ENCODE measurements at places on chromosomes 1 and 21. TPM values are rescaled to one million over a fixed set of nuclear protein-coding genes. Genes with fewer than 3 reads are reported as not detected.

Gene GNG4
- total RNA-seq = 10.0 TPM

Gene ADGRB2
- total RNA-seq = 1.6 TPM

Gene MYBPH
- not detected for total RNA-seq

Gene SASS6
- 3.3 TPM for total RNA-seq

Gene OLIG2
- not detected for total RNA-seq

Gene OPRD1
- total RNA-seq = 0.16 TPM

Gene AMY1C
- not detected for total RNA-seq

- H3K36me3 ChIP-seq = no peaks in the 10 kb centered on the region
- H3K4me1 ChIP-seq = no peaks in the 10 kb centered on the region
- no peak overlapping the region for H3K27ac ChIP-seq
- DNase-seq = no peak
Observed at GRCh38 chr1:116106646-116107045, 4.6 kb upstream of the MAB21L3 start.

DNA sequence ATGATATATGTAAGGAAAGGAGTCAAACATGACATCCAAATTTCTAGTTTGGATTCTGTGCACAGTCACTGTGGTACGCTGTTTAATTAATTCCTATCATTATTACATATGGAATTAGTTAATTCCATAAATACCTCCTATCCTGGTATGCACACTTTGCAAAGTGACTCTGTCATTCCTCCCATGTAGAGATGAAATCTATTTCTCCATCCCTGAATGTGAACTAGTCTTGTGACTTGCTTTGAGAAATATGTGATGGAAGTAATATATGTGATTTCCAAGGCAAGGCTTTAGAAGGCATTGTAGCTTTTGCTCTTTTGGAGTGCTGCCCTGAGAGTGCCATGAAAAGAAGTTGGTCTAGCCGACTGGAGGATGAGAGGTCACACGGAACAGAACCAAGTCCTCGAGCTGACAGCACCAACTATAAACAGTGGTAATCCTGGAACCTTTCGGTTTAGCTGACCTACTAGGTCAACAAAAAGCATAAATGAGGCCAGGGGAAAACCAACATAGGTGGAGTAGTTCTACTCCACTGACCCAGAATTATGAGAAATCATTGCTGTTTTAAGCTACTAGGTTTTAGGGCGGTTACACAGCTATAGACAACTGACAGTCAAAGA, 1.5 kb downstream of the SELENOF start:
- H3K36me3 ChIP-seq = no peaks in the 10 kb centered on the region
- H3K27ac ChIP-seq = no peak overlapping the region
- H3K4me1 ChIP-seq = no peaks in the 10 kb centered on the region

DNA sequence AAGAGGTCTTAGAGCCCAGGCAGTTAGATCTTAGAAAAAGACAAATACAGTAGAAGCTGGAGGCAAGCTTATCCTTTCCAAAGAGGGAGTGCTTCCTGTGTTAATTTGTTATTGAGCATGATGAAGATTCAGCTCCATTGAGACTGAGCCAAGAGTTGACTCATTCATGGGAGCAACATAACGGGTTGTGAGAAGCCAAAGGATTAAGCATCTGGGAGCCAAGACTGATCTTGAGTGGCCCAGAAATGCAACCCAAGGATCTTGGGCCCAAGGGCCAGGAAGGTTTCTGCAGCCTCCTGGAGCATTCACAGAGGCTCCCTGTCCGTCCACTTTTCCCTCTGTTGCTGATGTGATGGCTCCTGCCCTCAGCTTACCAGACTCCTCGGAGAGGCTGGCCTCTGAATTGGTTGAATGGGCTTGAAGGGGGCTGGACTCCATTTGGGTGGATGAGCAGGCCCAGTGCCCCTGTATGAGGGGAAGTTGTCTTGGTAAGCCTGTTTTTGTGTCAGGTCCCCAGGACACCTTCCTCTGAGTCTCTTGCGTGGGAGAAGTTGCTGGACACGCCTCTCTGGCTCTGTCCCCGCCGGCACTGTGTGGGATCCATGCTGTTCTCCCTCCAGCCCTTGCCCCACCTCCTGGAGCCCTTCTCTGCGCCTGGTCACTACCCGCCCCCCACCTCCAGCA, 42.4 kb downstream of the PDE9A start:
- DNase-seq = no peak
- no peaks in the 10 kb centered on the region for H3K4me1 ChIP-seq
- no peaks in the 10 kb centered on the region for H3K36me3 ChIP-seq
- no peak overlapping the region for H3K4me3 ChIP-seq

DNA sequence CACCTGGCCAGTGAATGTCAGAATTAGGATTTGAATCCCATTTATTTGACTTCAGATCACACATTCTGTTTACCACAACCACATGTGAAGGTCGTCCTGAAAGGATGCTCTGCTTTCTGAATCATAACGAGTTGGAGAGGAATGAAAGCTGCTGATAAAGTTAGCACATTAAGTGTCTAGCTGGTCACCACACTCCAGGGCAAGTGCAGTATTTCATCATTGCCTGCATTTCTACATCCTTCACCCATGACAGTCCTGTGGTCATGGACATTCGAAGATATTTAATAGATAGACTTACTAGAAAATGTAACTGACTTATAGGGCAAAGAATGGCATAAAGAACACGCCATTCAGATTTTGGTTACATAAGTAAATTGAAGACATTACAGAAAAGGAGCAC, 52.7 kb upstream of the ST6GALNAC3 start:
- H3K4me1 ChIP-seq = no peaks in the 10 kb centered on the region
- no peak overlapping the region for H3K27ac ChIP-seq
- no peaks in the 10 kb centered on the region for H3K36me3 ChIP-seq
- no peak for DNase-seq
- H3K27me3 ChIP-seq = no peaks in the 10 kb centered on the region

- H3K4me3 ChIP-seq = no peak overlapping the region
- no peaks in the 10 kb centered on the region for H3K27me3 ChIP-seq
- H3K36me3 ChIP-seq = no peaks in the 10 kb centered on the region
- no peak overlapping the region for H3K27ac ChIP-seq
Observed at GRCh38 chr1:219661464-219662092, 48.7 kb upstream of the ZC3H11B start.

DNA sequence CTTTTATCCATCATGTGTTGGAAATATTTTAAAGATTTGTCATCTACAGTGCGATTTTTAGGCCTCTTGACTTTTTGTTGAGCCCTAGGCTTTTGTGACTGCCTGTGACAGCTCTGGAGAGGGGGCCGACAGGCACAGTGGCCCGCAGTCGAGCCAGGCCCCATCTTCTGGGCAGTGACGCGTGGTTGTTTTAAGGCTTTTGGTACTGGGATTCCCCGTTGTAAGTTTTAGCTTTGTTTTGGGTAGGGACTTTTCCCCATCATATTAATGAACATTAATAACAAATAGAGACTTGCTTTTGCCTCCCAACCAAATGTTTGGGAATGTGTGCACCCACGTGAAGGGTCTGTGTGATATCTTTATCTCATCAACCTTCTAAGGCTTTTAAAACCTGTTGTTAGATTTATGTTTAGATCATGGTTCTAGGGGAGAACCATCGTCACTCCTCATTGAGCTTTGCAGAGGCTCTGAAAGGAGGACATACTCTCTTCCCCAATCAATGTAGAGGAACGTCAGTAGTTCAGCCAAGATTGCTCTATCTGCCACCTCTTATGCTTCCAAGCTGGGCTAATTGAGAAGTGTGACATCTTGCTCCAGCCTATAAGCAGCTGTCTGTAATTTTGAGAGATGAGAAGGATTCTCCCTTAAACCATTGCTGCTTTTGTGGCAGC, 34.6 kb downstream of the MAPKAPK2 start:
- no peaks in the 10 kb centered on the region for H3K36me3 ChIP-seq
- H3K4me1 ChIP-seq = peaks cover 17% of the 10 kb centered on the region
- DNase-seq = no peak

DNA sequence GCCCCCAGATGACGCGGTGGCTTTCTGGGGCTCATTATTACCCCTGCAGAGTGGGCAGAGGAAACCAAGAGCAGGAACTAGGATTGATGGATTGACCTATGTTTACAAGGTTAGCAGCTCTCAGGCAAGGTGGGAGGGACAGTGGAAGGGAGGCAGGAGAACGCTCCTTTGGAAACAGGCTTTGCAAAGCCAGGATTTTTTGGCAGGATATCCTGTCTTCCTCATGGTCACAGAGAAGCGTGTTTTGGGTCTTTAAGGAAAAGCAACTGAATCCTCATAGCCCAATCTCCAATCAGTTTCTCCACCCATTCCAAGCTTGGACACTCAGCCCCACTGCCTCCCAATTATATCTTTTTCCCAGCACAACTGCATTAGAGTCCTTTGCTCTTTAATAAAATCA, 105.6 kb upstream of the SOD1 start:
- no peak overlapping the region for H3K27ac ChIP-seq
- no peaks in the 10 kb centered on the region for H3K36me3 ChIP-seq

GRCh38 chr1:119210296-119210649, 69.8 kb upstream of the WARS2 start:
- DNase-seq = no peak
- no peaks in the 10 kb centered on the region for H3K4me1 ChIP-seq

DNA sequence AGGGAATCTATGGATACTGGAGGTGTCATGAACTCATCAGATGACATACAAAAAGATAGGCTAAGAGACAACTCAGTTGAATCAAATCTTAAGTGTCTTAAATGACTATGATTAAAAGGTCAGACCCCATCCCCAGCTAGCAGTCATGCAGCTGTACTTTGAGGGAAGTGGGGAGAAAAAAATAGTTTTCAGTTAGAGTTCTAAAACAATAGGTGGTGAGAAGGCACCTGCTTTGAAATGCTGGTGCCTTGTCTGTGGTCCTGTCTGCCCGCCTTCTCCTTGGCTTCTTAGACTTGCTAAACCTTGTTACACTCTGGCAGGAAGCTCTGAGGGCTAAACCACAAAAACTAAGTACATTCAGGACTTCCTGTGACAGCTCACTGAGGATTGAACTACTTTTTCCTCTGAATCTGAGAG, 15.3 kb downstream of the CD2 start:
- H3K4me1 ChIP-seq = no peaks in the 10 kb centered on the region
- H3K27ac ChIP-seq = no peak overlapping the region
- no peak overlapping the region for H3K4me3 ChIP-seq
- DNase-seq = no peak

GRCh38 chr1:50665413-50665812, 242.2 kb upstream of the DMRTA2 start:
- H3K4me3 ChIP-seq = no peak overlapping the region
- H3K36me3 ChIP-seq = no peaks in the 10 kb centered on the region
- no peaks in the 10 kb centered on the region for H3K27me3 ChIP-seq

DNA sequence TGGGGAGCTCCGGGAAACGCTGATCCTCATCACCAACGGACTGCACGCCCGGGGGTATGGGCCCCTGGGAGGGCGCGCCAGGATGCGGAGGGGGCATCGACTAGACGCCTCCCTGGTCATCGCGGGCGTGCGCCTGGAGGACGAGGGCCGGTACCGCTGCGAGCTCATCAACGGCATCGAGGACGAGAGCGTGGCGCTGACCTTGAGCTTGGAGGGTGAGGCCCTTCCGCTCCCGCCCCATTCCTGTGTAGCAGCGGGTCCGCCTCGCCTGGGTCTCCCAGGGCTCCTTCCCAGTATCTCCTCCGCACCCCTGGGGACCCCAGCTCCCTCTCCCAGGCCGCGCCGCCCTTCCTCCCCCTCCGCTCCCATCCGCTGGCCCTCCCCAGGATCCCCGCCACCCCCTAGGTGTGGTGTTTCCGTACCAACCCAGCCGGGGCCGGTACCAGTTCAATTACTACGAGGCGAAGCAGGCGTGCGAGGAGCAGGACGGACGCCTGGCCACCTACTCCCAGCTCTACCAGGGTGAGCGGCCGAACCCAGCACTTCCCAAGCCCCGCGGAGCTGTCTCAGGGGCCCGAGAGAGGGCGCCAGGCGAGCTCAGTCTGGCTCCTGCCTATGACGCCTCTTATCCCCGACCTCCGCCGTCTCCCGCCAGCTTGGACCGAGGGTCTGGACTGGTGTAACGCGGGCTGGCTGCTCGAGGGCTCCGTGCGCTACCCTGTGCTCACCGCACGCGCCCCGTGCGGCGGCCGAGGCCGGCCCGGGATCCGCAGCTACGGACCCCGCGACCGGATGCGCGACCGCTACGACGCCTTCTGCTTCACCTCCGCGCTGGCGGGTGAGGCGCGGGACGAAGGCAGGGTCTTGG, 5.0 kb downstream of the HAPLN2 start:
- H3K27me3 ChIP-seq = peaks cover 42% of the 10 kb centered on the region
- H3K4me3 ChIP-seq = peak overlapping the region; percentile 23
- no peaks in the 10 kb centered on the region for H3K36me3 ChIP-seq
- peak; percentile 35 for DNase-seq
- no peak overlapping the region for H3K27ac ChIP-seq

DNA sequence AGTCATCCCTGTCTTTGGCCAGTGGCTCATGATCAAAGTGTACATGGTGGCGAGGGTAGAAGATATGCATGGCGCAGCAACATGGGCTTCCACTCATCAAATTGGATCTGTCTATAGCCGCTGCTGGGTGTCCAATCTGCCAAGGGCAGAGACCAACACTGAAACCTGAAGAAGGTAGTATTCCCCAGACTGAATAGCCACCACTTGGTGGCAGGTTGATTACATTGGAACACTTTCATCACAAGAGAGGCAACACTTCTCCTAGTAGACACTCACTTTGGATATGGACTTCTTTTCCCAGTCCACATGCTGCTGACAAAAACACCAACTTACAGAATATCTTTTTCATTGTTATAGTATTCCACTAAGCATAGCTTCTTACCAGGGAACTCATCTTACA, 22.4 kb upstream of the PPM1J start:
- no peak for DNase-seq
- H3K27me3 ChIP-seq = peaks cover 6% of the 10 kb centered on the region
- no peak overlapping the region for H3K27ac ChIP-seq
- no peak overlapping the region for H3K4me3 ChIP-seq
- H3K4me1 ChIP-seq = no peaks in the 10 kb centered on the region

GRCh38 chr1:157176016-157176415, 37.8 kb upstream of the ETV3 start:
- no peaks in the 10 kb centered on the region for H3K27me3 ChIP-seq
- no peaks in the 10 kb centered on the region for H3K36me3 ChIP-seq
- H3K27ac ChIP-seq = no peak overlapping the region

DNA sequence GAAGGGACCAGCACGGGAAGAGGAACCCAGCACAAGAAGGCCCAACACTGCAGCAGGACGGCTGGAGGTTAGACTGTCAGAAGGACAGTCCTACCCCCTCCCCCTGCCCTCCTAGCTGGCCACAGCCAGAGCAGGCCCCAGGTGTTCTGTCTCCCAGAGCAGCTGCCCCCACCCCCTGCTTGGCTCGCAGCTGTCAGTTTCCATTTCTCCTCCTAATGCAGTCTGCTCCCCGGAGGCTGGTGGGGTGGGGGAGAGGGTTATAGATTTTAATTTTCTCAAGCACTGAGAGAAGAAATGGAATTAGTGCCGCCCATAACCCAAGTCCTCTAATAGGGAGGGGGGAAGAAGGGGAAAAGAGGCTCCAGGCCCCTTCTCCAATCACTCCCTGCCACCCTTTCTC, 13.0 kb upstream of the PEAR1 start:
- no peak overlapping the region for H3K4me3 ChIP-seq
- no peak overlapping the region for H3K27ac ChIP-seq
- no peaks in the 10 kb centered on the region for H3K36me3 ChIP-seq

GRCh38 chr1:3597599-3597964, 13.7 kb downstream of the MEGF6 start:
- no peaks in the 10 kb centered on the region for H3K27me3 ChIP-seq
- no peak overlapping the region for H3K27ac ChIP-seq
- H3K36me3 ChIP-seq = no peaks in the 10 kb centered on the region
- no peak overlapping the region for H3K4me3 ChIP-seq
- no peak for DNase-seq

- H3K4me3 ChIP-seq = no peak overlapping the region
- no peaks in the 10 kb centered on the region for H3K36me3 ChIP-seq
- peak; percentile 24 for DNase-seq
- H3K4me1 ChIP-seq = peaks cover 5% of the 10 kb centered on the region
- peak overlapping the region; percentile 12 for H3K27ac ChIP-seq
Observed at GRCh38 chr1:224458996-224459395, 24.4 kb upstream of the WDR26 start.
